Fibroblast of mammary gland (primary cell): ENCODE measurements at places on chromosomes 6 and 20.

GRCh38 chr20:4127344-4127743 lies 112.0 kb upstream of the RNF24 start:
- no peak for DNase-seq

DNA sequence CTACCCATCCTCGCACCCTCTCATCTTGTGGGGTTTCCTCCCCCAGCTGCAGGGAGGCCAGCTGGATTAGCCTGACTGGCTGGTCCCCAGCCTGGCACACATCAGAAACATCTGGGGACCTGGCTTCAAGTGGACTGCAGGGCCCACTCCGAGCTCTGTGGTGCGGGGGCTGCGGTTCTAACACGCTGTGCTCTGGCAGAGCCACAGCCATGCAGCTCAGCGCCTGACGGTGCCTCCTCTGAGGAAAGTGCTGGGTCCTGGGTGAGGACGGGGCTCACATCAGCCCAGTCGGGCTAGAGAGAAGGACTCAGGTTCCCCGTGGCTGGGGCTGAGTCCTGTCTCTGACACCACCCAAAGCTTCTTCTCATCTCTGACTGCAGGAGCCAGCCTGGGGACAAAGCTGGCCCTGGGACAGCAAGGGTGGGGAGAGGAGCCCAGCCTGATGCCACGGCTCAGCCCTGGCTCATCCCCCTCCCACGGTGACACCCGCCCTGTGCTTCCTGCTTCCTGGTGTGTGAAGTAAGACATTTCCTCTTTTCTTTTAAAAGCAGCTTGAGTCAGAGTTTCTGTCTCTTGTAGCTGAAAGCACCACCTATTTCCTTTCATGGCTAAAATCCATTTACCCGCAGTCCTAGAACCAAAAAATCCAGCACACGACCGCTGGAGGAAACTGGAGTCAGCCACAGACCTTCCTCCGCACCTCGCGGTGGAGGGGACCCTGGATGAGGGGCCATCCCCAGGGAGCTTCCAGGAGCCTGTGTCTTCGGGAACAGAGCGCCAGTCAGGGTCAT lies 127.4 kb upstream of the AFDN start:
- peak; percentile 3 for DNase-seq

- no peak for DNase-seq
These were observed 121.2 kb downstream of the BCKDHB start for GRCh38 chr6:80227545-80228105.

GRCh38 chr20:41047975-41048305 lies 19.3 kb downstream of the TOP1 start:
- peak; percentile 58 for DNase-seq

DNA sequence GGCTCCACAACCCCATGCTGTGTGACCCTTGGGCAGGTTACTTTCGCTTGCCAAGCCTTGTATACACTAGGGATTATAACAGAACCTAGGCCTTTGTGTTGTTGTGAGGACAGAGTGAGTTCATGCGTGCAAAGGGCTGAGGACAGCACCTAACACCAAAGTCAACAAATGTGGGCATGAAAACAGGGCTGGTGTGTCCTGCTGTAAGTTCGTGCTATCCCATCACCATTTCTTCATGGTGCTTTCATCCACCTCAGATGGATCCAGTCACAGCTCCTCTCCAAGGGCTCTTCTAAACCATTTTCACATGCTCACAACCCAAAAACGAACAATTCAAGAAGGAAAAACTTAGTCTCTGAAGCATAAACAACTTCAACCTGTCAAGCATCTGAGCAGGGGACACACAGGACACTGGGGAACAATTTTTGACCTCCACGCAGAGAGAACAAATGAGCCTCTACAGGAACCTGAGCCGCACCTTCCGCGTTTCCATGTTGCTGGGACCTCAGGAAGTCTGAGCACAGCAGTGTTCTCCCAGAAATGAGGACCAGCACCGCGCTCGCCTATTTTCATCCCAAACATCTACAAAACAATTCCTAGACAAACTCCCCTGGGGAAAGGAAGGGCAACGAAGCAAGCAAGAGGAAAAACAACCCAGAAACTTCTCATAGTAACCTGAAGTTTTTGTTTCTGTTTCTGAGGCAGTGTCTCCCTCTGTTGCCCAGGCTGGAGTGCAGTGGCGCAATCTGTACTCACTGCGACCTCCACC lies 3.1 kb downstream of the LRP11 start:
- DNase-seq = peak; percentile 47

DNA sequence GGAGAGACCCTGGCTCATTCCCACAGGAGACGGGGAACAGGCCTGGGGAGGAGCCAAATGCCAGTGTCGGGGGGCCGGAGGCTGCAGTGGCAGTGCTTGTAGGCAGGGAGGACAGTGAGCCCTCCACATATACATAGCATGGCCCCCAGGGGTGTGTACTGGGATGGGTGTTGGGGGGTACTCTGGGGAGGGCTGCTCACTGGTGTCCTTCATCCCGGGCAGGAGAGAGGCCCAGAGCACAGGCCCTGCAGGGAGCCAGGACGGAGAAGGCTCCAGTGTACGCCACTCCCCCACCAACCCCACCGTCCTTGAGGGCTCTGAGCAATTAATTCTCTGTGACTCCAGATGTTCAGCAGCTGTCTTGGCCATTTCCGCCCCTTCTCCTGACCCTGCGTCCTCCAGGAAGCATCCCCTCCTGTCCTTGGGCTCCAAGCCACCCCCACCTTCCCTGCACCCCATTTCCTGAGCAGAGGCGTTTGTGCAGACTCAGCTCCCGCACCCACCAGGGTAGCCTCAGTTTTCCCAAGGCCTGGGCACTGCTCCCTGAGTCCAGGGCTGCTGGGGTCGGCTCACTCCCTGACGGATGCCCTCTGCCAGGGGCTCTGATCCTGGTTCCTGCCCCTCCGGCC lies 3.4 kb upstream of the ABHD16B start:
- peak; percentile 50 for DNase-seq

DNA sequence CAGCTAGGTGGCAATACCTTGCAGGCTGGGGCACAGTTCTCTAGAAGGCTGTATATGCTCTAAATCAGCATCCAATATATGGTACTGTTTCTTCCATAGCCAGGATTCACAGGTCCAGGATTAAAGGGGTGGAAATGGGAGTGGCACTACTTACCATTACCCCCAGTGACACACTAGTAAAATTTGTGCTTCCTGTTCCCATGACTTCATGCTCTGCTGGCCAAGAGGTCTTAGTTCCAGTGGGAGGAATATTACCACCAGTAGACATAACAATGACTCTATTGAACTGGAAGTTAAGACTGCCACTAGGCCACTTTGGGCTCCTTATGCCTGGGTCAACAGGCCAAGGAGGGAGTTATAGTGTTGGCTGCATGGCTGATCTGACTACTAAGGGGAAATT lies 174.3 kb upstream of the TNFAIP3 start:
- peak; percentile 52 for DNase-seq
